ENCODE measurements at places on chromosomes 12 and 14. TPM values are rescaled to one million over a fixed set of nuclear protein-coding genes. Genes with fewer than 3 reads are reported as not detected.

GPRC5A gene
- 6.5 TPM for total RNA-seq

FRS2 gene
- 68.8 TPM for total RNA-seq

WNT1 gene
- not detected for total RNA-seq

IL22 gene
- total RNA-seq, result not detected

ANG gene
- 31.2 TPM for total RNA-seq

DEGS2 gene
- 1.3 TPM for total RNA-seq

MYG1 gene
- total RNA-seq, result 82.8 TPM

GLIPR1L1 gene
- total RNA-seq, result not detected

NYNRIN gene
- 24.7 TPM for total RNA-seq

RNASE7 gene
- not detected for total RNA-seq

- DNase-seq, result no peak
Observed at GRCh38 chr12:94973221-94973620, 30.3 kb downstream of the NDUFA12 start.

GRCh38 chr14:60313093-60313492 lies 64.1 kb downstream of the PPM1A start:
- DNase-seq, result no peak

GRCh38 chr12:2454601-2455177 lies 340.1 kb upstream of the FKBP4 start:
- DNase-seq, result no peak

- no peak for DNase-seq
Observed at GRCh38 chr12:12721814-12722434, 4.8 kb downstream of the CDKN1B start.

- no peak for DNase-seq
Observed at GRCh38 chr14:97299661-97300060, 502.5 kb downstream of the VRK1 start.

GRCh38 chr14:61108496-61109141 lies 127.6 kb downstream of the SLC38A6 start:
- DNase-seq, result no peak

GRCh38 chr12:14902465-14902864 lies 16.8 kb upstream of the MGP start:
- DNase-seq, result no peak

DNA sequence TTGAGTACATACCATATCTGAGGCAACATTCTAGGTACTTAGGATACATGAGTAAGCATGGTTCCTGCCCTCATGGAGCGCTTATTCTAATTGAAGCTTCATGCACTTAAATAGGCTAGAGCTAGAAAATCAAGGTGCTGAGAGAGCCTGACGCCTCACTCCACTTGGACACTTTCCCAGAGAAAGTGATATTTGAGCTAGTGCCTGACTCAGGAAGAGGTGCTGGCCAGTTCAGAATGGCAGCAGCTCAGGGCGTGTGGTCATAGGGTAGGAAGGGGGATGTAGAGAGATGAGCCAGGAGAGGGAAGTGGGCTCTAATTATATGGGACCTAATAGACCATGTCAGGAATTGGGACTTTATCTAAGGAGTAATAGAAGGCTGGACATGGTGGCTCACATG lies 33.3 kb downstream of the TULP3 start:
- DNase-seq, result no peak

- no peak for DNase-seq
Observed at GRCh38 chr12:110869026-110869425, 22.2 kb downstream of the CCDC63 start.

DNA sequence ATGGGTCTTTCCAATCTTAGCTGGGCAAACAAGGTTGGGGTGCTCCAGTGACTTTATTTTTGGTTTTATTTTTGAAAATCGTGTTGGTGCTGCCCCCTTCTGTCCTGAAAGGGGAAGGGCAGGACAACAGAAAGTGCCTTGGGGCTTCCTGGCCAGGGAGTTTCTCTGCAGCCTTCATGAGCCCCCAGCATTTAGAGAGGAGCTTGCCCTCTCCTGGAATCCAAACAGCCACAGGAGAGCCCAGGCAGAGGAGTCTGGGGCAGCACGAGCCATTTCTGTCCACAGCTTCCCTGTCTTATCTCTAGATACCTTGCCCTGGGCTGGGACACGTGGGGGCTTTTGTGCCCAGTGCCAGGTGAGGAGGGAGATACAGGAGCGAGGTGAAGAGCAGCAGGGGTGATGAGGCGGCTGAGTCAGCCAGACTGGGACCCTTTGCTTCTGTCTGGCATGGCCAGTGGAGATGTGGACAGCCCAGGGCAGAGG lies 4.4 kb upstream of the C1RL start:
- no peak for DNase-seq

GRCh38 chr12:106138633-106139421 lies at the start of gene NUAK1:
TSS of gene NUAK1 (minus strand) at chr12:106138954. CDS start at chr12:106138653, 301 bp downstream.
- no peak for DNase-seq

DNA sequence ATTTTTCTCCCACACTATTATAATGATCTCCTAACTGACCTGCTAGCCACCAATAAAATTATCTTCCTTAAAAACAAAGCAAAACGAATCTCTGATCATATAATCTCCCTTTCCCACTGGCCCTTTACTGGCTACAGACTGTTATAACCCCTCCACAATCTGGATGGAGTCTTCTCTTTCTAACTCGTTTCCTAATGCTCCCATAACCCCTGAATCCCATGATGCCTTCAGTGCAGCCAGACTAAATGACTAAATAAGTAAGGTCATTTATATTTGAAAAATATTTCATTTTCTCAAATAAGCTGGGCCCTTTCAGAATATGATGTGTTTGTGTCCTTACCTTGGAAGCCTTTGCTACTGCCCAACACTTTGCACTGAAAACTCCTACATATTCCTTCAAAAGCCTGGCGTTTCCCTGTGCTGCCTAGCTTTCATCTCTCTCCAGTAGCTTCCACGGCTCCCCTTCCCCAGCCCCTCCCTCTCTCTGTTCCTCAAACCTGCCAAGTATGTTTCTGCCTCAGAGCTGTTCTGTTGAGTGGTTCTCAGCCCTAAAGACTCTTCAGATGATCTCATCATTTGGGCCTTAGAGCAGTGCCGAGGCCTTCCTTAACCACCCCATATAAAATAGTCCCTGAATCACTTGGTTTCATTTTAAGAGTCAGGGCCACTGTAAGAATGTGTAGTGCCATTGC lies 91.7 kb downstream of the MYRFL start:
- DNase-seq, result no peak

DNA sequence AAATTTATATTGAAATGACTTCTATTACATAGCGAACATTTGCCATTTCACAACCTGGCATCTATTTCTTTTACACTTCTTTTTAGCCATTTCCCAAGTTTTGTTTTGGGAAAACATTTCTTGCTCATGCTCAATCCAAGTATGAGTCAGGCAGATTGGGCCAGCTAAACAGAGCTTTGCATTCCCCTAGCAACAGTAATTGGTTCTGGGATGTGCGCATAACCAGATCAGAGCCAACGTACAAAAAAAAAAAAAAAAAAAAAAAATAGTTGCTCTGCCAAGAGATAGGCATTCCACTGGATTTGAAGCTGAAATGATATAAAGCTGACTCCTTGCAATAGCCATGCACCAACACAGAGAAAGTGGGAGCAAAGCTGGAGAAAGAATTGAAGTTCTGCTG lies 37.5 kb downstream of the PLCZ1 start:
- no peak for DNase-seq

DNA sequence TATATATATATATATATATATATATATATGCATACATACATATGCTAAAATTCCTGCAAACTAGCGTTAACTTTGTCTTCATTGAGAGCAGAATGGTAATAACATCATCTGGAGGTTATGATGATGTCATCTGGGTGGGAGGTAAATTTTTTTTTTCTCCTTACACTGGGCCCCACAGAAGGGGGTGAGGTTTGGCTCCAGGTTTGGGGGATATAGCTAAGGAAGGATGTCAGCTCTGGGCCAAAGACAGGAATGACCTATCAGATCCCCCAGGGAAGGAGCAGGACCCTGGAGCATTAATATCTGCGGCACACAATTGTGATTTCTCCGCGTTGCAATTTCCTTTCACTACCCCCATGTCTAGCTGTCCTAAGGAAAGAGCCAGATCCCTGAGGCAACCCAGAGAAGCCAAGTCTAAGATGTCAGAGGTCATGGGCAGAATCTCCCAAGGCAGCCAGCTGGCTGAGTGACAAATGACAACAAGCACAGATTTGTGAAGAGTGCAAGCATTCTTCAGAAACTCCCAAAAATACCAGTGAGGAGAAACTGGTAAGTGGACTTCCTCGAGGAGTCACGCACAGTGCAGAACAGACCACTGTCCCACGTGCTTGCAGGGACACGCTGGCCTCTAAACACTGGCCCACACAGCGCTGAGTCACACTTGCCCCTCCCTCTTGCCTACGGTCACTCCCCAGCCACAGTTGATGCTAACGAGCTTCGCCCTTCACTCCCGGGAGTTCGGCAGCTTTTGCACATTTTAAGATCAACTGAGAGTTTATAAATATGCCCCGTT lies 9.9 kb downstream of the UBC start:
- DNase-seq, result peak; percentile 88

- no peak for DNase-seq
Observed at GRCh38 chr14:85590784-85591183, 60.8 kb downstream of the FLRT2 start.

GRCh38 chr14:64971491-64971942 lies 619 bp downstream of the RAB15 start:
- DNase-seq, result no peak

DNA sequence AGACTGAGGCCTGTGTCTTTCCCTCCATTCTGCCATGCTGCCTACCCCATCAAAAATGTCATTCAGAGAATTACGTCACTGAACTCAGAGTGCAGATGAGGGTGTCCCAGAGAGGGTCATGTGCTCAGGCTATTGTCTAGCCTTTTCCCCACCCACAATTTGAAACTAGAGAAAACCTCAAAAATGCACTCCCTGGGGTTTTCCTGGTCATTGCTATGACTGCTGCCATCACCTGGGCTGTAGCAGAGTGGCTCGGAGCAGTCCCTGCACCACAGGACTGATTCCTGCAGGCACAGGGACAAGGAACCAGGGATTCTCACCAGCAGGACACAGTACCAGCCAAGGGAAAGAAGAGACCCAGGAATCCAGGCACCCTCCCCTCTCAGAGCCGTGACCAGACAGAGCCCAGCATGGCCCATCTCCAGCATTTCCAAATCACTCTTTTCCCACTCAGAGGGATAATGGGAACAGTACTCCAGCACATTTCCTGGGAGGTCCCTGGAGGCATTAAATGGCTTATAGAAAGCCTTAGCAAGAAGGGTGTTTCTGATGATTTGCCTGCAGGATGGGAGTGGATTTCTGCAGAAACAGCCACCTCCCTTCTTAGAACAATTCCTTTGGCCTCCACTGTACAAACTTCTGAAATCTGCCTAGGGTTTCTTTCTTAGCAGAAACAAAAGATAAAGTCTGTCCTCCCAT lies 45.9 kb downstream of the VWF start:
- DNase-seq, result no peak

DNA sequence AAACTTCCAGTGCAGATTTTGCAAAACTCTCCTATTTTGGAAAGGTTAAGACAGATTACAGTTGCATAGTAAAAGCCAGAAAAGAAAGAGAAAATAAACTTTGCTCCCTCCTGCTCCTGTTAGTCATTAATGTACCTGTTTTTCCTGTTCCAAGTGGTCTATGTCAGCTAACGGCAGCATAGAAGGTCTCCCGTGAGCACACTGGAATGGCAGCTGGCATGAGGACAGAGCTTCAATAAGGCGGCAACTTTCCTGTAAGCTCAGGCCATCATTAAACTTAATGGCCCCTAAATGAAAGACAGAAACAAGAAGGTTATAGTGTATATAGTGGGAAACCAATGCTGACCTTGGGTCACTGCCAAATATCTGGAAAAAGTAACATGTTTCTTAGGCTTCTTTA lies 16.0 kb downstream of the EIF2B2 start:
- no peak for DNase-seq

DNA sequence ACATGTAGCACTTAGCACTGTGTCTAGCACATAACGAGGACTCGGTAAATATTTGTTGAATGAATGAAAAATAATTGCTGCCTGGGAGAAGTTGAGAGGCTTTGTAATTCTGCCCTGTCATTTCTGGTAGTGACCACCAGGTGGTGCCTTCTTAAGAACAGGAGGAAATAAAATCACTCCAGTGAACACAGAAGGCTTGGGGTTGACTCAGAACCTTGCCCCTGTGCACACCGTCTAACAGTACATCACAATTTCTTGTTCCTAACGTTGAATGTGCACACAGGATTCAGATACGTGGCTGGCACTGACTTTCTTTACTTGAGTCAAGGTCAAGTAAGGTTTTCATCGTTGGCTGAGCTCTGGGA lies 91.8 kb downstream of the RGS6 start:
- DNase-seq, result no peak

DNA sequence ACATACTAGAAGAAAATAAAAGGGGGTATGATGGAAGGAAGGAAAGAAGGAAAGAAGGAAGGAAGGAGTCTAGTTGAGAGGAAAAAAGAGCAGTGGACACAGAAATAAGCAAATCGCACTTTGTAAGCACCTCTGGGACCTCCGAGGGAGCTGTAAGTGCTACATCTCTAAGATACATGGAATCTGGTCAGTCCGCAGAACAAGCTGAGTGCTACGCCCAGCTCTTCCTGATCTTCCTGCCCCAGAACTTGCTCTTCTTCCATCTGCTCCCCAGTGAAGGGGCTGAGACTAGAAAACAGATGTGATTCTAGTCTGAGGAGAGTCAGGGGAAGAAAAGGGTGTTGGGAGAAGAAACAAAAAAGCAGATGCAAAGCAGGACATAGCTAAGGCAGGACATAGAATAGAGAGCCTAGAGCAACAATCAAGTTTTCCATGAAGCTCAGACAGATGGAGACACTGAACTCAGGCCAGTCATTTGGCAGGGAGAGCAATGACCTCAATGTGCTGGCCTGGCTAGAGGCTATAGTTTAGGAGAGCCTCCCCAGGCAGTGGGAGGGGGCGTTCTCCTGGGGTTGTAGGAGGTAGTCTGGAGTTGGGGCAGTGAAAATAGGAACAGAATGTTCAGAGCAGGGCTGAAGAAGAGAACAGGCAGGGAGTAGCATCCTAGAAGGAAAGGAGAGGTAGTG lies 1.7 kb upstream of the MFAP5 start:
- peak; percentile 64 for DNase-seq

GRCh38 chr14:104898870-104899510 lies 25.7 kb upstream of the PLD4 start:
- DNase-seq, result no peak

- no peak for DNase-seq
Observed at GRCh38 chr14:57412341-57412740, 22.0 kb downstream of the NAA30 start.

- DNase-seq, result no peak
Observed at GRCh38 chr12:94046626-94047410, 101.6 kb upstream of the PLXNC1 start.

DNA sequence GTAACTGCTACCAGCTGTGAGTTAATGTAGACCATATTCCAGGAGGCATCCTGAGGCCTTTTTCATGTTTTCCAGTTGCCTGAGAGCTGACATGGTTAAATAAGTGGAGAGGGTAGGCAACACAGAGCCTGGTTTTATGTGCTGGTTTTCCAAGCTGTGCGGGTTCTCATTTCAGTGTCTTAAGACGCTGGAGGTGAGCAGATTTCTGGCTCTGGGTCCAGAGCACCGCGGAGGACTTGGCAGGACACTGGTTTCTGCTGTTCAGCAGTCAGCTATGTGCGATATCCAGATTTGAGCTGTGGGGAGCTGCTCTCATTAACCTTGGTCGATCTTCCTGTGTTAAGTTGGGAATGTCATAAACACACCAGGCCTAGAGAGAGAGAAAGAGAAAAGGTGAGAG lies 680.8 kb downstream of the BCL11B start:
- no peak for DNase-seq

- DNase-seq, result no peak
Observed at GRCh38 chr12:94623161-94623920, 27.0 kb downstream of the TMCC3 start.
